ENCODE measurements at places on chromosomes 1 and 21.

DNA sequence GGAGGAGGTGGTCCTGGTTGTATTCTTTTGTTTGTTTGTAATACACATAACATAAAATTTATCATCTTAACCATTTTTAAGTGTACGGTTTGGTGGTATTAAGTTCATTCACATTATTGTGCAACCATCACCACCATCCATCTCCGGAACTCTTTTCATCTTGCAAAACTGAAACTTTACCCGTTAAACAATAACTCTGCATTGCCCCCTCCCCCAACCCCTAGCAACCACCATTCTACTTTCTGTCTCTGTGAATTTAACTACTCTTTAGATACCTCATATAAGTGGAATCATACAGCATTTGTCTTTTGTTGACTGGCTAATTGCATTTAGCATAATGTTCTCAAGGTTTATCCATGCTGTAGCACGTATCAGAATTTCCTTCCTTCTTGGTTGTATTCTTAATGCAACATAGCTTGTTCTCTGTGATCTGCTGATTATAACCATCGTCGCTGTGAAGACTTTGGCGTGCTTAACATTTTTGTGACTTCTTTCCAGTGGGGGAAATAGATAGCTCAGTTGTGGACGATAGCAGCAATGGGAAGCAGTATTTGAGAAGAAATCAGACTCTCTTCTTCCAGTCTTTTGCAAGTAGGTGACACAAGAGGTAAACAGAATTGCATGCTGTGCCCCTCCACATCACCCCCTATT, 117.5 kb upstream of the HOOK1 start:
- no peak for DNase-seq

DNA sequence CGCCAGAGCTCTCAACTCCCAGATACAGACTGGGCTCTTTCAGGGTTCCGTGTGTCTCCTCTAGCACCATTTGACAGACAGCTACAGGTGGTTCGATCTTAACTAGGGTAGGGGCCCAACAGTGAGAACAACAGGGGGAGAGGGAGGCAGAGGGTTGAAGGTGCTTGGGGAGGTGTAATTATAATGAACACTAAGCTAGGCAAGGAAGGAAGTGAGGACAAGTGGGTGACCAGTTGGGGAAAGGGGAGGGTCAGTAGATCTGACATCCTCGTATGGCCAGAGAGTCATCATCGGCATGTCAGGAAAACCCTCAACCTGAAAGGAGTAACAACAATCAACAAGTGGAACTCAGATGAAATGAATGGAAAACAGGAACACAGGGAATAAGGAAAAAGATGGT, 22.8 kb downstream of the GLIS1 start:
- no peak for DNase-seq

GRCh38 chr1:192724670-192725069, 84.2 kb upstream of the RGS2 start:
- no peak for DNase-seq

DNA sequence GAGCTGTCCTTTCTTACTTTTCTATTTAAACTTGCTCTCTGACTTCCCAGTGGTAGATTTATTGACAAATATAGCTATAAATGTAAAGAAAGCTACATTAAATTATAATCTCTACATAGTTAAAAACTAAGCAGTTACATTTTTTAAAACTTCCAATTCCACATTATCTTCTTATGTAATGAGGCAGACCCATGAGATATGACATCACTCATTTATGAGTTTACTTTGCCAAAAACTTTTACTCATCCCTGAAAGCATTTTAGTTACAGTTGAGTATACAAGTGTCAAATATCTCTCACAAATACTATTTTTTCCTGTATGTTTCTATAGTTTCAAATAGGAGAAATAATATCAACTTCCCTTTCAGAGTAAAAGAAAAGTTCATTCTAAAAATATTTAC, 3.8 kb downstream of the NMNAT2 start:
- DNase-seq: no peak

DNA sequence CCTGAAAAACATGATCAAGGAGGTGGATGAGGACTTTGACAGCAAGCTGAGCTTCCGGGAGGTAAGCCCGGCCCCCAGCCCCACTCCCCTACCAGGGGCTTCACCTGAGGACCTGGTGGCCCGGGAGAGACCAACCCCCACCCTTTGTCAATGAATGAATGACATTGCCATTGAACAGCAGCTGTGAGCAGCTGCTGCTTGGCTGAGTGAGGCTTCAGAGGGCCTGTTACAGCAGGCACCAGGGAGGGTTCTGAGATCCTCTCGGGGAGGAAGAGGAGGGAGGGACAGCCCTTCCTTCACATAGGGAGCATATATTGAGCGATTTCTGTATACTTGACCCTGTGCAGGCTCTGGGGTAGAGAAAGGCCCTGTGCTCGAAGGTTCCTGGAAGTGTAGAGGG, 12.3 kb upstream of the CTRC start:
- no peak for DNase-seq

- DNase-seq: no peak
Measured at GRCh38 chr21:22244516-22244915, 1246.3 kb downstream of the NCAM2 start.

DNA sequence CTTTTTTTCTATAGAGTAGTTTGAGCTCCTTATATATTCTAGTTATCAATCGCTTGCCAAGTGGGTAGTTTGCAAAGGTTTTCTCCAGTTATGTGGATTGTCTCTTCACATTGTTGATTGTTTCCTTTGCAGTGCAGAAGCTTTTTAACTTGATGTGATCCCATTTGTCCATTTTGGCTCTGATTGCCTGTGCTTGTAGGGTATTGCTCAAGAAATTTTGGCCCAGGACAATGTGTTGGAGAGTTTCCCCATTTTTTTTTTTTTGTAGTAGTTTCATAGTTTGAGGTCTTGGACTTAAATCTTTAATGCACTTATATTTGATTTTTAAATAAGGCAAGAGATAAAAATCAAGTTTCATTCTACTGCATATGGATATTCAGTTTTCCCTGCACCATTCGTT, 774.8 kb upstream of the ADAMTS5 start:
- DNase-seq: no peak

DNA sequence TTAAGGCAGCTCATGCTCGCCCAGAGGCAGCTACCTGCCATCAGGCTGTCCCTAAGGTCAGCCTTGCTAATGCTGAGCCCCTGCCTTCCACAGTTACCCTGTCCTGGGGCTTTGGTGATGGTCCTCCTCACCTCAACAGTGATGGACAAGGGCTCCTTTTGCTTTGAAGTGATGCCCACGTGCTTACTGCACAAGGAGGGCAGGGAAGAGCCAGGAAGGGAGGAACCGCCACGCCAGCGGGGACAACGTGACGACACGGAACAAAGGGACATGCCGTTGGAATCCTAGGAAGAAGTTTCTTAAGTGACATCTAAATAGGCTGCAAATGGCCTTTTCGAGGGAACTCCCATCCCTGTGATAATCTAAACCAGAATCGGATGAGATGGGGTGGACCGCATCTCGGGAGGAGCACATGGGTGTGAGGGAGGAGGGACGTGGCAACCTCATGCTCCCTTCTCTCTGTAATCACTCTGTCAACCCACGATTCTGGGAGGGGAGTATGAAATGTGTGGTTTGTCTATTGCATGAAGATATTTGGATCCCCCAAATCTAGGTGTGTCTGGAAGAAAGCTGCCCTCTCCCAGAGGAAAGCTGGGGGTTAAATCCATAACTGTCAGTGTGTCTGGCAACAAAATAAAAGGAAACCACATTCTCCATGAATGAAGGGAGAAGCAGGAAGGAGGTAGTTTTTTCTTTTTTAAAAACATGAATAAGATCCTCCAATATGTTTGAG, 110.9 kb upstream of the IRF2BP2 start:
- no peak for DNase-seq

GRCh38 chr1:58738876-58739275, 39.0 kb upstream of the MYSM1 start:
- DNase-seq: no peak

GRCh38 chr1:214720561-214720960, 117.6 kb downstream of the CENPF start:
- DNase-seq: no peak

DNA sequence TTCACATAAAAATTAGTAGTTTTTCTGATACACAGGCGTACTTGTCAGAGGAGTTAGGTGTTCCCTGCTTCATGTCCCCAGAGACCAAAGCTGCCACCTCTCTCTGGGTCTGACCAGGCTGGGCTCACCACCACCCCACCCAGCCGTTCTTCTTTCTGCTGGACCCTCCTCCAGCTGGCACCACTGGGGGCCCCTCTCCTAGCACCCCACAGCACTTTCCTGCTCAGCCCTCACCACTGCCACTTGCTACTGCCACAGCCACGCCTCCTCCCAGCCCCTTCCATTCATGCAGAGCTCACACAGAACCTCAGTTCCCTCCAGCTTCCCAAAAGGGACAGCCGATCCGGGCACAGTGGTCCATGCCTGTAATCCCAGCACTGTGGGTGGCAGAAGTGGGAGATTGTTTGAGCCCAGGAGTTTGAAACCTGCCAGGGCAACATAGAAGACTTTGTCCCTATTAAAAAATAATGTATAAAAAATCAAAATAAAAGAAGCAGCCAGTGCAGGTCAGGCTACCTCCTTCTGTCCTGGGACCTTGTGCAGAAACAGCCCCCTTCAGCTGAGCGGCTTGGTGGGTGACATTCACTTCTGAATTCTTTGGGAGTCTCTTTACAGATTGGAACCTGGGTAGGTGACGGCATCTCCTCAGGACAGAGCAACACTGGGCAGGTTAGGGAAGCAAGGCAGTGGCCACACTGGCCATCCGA, 208.3 kb downstream of the TOMM20 start:
- DNase-seq: no peak

DNA sequence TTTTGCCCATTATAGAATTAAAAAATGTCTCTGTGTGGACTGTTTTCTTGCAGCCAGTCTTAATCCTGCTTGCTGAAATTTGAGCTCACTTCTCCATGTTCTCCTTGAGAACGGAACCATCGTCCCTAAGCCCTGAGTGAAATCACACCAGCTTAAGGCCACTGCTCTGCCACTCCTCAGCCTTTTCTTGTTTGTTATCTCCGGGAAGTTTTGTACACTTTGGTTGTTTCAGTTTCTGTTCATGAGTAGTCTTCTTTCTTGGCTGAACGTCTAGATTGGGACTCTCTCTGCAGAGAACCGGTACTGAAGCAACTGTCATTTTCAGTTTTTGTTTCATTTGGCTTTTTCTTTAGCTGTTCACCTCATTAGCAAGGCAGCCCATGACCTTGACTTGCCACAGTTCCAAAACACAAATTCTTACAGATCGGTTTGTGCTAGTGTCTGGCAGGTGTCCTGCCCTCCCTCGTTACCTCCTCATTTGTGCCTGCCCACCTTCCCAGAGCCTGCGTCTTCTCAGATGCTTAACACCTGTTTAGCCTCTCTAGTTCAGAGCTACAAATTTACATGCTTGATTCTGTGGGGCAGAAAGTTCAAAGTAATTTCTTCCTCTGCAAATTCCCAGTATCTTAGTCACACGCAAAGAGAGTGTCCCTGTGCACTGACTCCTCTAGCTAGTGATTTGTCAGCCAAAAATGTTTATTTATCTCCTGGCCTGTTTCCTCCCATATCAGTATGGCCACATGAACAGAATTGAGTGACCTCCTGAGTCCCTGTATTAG, 12.4 kb downstream of the PSEN2 start:
- DNase-seq: no peak

GRCh38 chr1:226029093-226029496, 30.0 kb upstream of the SDE2 start:
- DNase-seq: no peak

- DNase-seq: peak; percentile 48
Measured at GRCh38 chr1:212915245-212916091, 34.9 kb upstream of the VASH2 start.

DNA sequence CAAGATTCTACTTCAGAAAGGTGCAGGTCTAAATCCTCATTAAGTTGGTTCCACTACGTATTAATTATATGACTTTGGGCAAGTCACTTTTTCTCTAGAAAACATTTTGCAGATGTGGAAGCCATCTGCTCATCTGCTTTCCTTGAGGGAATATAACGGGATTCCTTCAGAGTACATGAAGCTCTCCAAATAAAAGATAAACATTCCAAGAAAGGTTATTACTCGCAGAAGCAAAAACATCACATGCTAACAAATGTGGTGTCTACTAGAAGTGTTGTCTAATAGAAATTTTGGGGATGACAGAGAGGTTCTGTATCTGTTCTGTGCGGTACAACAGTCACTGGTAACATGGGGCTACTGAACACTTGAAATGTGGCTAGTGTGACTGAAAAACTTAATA, 60.2 kb downstream of the NIBAN1 start:
- DNase-seq: no peak

DNA sequence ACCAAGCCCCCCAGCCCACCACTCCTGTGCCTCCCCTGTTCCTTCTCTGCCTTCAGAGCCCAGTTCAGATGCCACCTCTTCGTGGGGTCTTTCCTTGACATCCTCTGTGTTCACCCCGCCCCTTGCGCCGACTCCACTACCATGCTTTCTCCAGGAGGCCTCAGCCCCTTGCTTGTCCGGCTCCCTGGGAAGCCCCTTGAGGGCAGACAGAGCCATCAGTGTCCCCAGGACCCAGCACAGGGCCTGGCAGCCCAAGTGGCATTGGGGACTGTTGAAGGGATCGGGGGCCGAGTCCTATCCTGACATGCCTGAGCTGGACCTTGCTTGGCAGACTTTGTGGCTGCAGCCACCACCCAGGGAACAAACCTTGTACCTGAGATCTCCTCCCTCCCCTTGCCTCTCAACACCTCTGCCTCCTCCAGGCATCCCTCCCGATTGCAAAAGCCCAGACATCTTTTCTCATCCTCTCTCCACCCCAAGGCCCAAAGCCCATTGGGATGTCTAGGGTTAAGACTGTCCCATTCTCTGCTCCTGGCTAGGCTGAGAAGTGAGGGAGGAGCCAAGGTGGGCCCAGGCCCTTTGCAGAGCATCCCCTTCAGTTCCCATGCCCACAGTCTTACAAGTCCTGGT, 3.4 kb downstream of the CLDN19 start:
- DNase-seq: no peak

DNA sequence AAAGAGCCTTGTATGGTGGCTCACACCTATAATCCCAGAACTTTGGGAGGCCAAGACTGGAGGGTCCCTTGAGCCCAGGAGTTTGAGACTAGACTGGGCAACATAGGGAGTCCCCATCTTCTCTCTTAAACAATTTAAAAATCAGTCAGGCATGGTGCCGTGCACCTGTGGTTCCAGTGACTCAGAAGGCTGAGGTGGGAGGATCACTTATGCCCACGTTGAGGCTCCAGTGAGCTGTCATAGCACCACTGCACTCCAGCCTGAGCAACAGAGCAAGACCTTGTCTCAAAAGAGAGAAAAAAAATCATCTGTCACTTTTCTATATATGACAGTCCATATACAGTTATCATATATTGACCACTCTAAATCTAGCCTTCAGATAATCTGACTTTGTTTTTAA, 658.3 kb downstream of the LTN1 start:
- DNase-seq: no peak
